ENCODE measurements at places on chromosomes 1 and 21. TPM values are rescaled to one million over a fixed set of nuclear protein-coding genes. Genes with fewer than 3 reads are reported as not detected.

DNA sequence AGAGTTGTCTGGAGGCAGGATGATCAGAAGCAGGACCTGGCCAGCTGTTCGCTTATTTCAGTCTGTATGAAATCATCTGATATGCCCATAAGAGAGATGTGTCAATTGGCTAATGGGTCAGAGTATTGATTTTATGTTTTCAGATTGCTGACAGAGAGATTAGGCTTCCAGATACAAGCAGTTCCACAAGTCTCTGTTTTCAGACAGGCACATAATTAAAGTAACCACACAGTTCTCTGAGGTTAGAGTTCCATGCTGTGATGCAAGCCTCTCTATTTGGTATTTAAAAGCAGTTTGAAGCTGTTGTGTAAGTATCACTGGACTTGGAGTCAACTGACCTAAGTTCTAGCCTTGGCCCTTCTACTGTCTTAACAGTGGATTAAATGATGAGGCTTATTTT lies 50.1 kb downstream of the ATF6 start:
- no peak for ATAC-seq

Gene TIAM1
- 96.7 TPM for total RNA-seq

Gene KRTAP10-7
- total RNA-seq: not detected

- ATAC-seq: no peak
Measured at GRCh38 chr21:45578811-45579381, 36.7 kb upstream of the SLC19A1 start.

DNA sequence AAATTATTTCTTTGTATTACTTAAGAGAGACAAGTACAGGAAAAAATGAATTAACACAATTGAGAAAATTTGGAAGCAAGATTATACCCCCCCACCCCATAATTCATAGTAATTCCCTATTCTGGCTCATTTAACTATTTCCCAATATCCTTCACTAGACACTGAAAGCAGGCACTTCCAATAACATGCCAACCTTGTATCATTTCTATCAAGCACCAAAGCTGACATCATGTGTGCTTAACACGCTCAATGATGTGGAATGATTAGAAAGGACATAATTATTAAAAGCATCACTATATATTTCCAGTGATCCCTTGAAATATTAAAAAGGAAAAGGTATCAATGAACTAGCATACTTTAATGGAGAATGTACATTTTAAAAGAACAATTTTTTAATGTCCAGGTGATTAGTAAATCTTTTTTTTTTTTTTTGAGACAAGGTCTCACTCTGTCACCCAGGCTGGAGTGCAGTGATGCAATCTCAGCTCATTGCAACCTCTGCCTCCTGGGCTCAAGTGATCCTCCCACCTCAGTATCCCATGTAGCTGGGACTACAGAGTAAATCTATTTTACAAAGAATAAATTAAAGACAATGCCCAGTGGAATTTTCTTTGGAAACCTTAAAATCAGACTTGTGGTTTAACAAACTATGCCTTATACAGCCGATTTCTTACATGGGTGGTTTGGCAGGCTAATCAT lies 443.9 kb downstream of the DSCAM start:
- no peak for ATAC-seq

GRCh38 chr1:244800821-244801220 lies 34.6 kb upstream of the COX20 start:
- ATAC-seq: no peak

All from esophagus mucosa (tissue), 1 donor.